Activated CD8-positive, alpha-beta T cell treated with anti-CD3 and anti-CD28 coated beads for 36 hours (primary cell): ENCODE measurements at places on chromosomes 1 and 21.

- DNase-seq, result no peak
These were observed 99.2 kb downstream of the C1orf21 start for GRCh38 chr1:184485751-184486723.

DNA sequence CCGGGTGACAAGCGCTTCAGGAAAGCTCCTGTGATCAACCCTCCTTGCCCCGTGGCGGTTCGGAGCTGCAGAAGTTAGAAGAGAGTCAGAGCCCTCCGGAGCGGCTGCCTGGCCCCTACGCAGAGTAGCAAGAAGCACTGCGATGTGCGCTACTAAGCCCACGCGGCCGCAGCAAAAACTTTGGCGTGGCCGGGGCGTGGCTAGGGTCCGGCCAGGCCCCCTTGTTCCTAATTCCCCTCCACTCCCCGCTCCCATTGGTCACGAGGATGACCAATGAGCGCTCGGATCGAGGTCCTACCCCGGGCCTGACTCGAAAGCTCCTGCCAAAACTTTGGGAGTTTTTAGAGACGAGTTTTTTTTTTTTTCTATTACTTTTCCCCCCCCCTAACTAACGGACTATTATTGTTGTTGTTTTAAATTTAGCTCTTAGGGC is at the start of gene HLX:
TSS of gene HLX (plus strand) at position 368 of the 433 bp plus-strand sequence. CDS start 415 bp downstream, outside the sequence.
- peak; percentile 43 for DNase-seq

DNA sequence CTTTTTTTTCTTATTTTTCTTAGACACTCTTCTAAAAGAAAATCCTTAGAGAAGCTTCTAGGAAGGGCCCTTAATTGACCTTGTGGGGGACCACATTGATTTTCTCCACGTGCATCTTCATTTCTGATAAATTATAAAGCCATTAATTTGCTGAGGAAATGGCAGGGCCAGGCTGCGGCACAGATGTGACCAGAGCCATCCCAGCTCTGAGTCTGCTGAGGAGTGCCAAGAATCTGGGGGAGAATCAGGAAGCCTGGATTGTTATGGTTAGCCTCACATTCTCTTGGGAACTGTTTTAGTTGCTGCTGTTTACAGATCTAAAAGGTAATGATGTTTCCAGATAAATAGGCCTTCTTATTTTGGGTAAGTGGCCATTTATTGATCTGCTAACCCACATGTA is 16.2 kb downstream of the PROX1 start:
- DNase-seq, result no peak

GRCh38 chr1:71657891-71658679 is 577.2 kb upstream of the ZRANB2 start:
- no peak for DNase-seq

DNA sequence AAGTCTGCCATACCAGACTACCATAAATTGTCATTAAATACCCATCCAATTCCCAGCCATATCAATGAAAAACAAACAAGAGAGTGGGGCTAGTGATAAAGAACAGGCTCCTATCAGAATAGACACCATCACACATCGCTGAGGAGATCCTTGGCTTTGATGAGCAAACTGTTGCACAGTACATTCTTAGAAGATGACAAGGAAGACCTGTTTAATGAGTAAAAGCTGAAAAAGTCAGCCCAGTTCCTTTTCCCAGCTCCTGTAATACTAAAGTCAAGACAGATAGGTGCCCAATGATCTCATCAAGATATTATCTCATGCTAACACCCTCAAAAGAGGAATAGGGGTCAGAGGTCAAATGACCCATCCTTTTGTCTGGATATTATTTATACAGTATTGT is 164.5 kb upstream of the COA6 start:
- DNase-seq, result no peak

GRCh38 chr1:6811583-6811982 is 26.3 kb downstream of the CAMTA1 start:
- DNase-seq, result no peak

GRCh38 chr1:154574716-154575115 is 7.1 kb downstream of the CHRNB2 start:
- DNase-seq, result peak; percentile 27

- DNase-seq, result no peak
These were observed 184.2 kb downstream of the DYRK1A start for GRCh38 chr21:37550618-37551330.

DNA sequence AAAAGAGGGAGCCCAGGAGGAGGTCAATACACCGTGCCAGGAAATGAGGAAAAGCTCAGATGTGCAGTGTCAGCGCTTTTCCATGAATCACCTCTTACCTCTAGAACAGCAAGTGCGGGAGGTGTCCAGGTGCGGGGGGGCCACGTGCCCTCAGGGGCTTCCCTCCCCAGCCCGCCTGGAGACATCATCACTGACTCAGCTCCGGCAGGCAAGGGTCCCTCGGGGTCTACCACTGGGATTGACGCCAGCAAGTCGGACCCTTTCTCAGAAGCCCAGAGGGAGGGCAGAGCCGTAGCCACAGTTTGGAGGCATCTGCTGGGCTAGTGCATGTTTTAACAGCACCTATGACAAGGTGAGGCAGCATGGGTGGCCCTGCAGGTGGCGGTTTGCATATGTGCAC is 67.4 kb upstream of the TRAPPC10 start:
- no peak for DNase-seq

DNA sequence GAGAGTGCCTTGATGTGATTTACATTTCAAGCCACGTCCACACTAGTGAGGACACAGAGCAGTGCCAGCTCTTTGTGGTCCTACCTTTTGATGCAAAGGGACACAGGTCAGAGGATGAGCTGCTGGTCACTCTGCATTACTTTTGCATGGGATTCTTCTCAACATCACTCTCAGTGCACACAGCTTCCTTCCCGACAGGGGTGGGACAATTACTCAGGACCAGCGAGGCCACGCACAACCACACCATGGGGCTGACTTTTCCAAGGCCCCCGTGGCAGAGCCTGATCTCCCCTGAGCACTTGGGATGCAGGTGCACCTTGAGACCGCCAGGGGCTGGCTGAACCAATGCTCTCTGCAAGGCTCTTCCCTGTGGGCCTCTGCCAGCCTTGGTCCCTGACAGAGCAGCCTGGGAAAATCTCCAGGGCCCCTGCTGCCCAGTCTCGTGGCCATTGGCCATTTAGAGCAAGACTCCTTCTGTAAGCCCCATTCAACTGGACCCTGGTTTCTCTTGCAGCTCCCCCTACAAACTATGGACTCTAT is 13.2 kb upstream of the PRAMEF12 start:
- DNase-seq, result no peak

DNA sequence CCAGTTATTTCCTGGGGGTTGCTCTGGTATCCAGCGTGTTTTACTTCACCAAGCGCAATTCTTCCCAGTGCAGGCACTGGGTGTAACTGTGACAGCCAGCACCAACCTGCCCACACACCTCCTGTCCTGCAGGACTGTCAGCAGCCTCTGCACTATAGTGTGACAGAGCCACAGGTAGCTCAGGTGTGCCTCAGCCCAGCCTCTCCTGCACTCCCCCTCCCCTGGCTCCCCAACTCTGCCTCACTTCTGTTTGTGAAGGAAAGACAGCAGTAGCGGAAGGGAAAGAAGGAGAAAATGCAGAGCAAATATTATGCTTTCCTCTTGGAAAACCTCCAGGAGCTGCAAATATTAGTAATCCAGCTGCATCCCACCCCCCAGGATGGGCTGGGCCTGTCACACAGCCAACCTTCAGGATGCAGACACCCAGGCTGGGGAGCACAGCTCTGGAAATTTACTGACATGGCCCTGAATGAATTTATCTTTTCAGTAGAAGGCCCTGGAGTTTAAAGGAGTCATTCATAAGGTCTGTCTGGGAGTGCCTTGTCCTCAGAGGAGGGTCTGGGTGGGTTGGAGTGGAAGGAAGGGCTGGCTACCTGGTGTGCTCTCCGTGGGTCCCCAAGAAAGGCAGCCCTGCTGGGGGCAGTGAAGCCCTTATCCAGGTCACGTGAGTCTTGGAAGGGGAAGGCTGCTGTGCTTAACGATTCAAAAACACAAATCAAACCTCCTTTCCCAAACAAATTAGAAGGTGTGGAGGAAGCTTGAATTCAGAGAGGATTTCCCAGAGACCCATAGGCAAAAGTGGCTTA is 20.9 kb downstream of the CAPN2 start:
- DNase-seq, result no peak

- DNase-seq, result no peak
These were observed 151.3 kb downstream of the RUNX1 start for GRCh38 chr21:34897828-34898227.

DNA sequence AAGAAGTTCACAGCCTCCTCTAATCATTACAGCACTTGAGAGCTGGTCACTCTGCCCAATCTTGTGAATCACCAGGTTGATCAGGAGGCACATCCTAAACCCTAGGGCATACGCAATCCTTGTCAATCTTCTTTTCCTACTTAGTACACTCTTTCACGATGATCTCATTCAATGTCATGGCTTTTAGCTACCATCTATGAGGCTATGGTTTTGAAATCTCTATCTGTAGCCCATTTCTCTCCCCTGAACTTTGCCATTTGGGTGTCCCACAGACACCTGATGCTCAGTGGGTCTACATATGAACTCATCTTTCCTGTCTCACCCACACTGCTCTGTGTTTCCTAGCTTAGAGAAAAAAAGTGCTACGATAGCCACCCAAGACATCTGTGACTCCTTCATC is 1.9 kb upstream of the MED18 start:
- peak; percentile 23 for DNase-seq

GRCh38 chr1:198253668-198254067 is 96.9 kb downstream of the NEK7 start:
- no peak for DNase-seq

DNA sequence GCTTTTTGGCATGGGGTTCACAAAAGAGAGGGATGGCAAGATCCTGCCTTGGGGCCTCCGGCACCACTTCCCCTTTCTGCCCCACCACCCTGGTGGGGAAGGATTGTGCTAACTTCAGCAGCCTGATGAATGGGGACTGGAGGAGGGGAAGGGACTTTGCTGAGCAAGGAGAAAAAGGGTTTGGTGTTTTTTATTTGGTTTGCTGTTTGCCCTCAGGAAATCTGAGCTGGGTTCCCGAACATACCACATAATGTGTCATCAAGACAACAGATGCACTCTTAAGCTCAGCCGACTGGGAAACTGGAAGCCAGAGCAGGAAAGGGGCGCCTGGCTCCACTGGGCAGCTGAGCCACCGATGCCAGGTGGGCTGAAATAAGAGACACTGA is 19.8 kb downstream of the OLFML2B start:
- no peak for DNase-seq

DNA sequence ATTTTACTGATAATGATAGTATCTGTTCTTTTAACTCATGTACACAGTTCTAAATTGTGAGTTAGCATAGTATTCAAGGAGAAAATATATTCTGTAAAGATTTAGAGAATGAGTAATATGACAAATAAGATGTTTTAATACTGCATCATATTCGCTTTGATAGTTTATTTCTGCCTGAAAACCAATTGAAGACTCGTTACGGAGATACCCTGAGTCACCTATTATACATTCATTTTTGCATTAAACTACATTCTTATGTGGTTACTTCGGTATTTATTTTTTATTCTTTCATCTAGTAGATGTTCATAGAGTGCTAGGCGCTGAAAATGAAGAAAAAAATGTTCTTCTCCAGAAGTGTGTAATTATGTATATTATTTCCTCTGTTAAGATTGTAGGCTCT is 5.3 kb downstream of the UHMK1 start:
- DNase-seq, result no peak

DNA sequence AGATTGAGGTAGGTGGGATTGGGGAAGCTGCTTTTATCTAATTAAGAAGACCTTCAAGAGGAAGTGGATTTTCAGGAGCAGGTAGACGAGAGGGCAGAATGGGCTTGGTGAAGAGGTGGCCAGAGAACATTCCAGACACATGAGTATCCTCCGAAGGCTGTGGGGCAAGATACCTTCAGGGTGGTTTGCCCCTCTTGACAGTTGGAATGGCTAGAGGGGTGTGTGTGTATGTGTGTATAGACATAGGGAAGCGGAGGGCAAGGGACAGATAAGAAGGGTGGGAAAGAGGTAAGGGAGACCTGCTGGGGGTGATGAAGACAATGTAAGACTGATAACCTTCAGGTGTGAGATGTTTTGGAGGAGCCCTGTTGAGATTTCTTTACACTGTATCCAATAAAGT is 46.8 kb upstream of the TSPAN2 start:
- DNase-seq, result no peak

DNA sequence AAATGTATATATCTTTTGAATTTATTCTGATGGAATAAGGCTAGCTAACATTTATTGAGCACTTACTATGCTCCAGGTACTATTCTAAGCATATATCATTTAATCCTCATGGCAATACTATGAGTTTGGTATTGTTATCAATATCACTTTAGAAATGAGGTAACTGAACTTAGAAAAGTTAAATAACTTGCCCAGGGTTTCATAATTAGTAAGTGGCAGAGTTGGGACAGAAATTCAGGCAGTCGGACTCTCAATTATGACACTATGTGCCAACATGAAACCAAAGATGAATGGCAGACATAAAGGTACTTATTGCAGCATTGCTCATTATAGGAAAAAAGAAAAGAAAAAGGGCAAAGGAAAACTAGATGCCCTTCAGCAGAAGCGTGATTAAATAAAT is 48.2 kb downstream of the RAB3GAP2 start:
- no peak for DNase-seq

DNA sequence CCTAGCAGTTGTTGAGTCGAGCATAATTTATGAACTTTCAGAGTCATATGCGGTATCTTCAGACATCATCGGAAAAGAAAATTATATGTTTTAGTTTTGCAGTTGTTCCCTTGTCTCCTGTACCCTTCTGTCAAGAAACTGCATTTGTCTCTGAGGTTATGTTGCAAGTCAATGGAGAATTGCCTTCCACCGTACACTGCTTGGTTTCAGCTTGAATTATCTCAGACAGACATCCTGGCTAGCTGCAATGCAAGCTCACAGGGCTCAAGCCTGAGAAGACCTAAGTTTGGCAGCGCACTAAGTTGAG is 156.0 kb downstream of the NFIA start:
- no peak for DNase-seq

GRCh38 chr21:34827445-34828235 is 158.8 kb downstream of the CLIC6 start:
- DNase-seq, result no peak

DNA sequence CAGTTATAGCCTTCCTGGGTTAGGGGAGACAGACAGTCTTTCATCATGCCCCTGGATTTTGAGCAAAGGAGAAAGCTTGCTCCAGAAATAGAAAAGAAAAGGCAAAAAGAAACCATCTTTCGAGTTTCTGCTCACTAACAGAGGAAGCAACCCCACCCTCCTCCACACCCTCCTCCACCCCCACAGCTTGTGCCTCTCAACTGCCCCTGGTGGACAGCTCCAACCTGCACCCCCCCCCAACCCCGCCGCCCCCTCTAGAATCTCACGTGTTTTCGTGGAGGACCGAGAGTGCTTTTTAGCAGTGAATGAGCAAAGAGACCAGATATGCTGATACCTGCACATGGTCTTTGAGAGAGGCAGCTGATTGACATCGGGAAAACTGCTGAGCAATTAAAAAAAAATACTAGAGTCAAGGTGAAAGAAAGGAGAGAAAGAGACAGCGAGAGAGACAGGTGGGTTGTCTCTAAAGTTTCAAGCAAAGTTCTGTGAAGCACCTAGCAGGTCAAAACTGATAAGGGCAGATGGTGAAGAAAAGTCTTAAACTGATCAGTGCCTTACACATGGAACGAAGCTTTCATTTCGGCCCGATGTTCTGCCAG is 358.3 kb downstream of the KIF26B start:
- peak; percentile 20 for DNase-seq
